ENCODE measurements at places on chromosomes 11 and 22.

GRCh38 chr11:11871991-11872401 is 30.2 kb downstream of the USP47 start:
- no peak for DNase-seq

DNA sequence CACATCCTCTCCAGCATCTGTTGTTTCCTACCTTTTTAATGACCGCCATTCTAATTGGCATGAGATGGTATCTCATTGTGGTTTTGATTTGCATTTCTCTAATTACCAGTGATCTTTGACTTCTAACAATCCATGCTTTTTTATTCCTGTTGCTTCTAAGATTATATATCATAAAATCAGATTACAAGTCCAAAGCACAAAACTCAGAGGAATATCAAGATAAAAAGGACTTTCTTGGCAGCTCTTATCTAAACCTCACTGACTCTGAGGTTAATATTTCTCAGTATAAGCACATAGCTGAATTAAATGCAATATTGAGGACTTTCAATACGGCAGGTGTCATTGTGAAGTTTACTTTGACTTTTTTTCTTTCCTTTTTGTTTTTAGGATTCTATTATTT is 11.4 kb downstream of the SLC5A12 start:
- no peak for DNase-seq

DNA sequence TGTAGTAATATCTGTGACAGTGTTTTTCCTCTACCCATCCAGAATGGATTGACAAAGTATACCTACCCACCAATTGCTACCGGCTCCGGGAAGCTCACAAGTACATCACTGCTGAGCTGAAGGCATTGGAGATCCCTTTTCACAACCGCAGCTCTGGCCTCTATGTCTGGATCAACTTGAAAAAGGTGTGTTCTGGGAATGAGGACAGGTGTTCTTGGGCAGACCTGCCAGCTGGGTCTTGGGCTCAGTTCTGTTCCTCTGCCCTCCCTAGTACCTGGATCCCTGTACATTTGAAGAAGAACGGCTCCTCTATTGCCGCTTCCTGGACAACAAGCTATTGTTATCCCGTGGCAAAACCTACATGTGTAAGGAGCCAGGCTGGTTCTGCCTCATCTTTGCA is 7.8 kb upstream of the ACCS start:
- DNase-seq, result no peak

- DNase-seq, result no peak
These were observed 81.0 kb downstream of the CCDC34 start for GRCh38 chr11:27281740-27282590.

DNA sequence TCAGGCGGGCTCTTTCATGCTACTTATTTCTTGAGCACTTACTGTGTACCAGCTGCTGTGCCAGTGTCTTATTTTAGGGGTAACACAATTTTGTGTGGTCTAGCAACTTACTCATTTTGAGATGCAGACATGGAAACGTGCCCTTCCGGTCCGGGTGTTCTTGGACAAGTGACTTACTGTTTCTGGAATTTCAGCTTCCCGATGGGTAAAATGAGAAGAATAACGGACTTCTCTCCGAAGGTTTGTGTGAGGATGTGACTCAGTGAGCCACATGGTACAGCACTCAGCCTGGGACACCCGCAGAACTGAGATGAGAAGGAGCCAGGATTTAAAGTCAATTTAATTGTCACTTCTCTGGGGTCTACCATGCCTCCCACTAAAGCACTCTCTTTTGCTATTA is 114.5 kb upstream of the SYT13 start:
- DNase-seq, result no peak

GRCh38 chr22:17218341-17218740 is 894 bp downstream of the ADA2 start:
- DNase-seq, result no peak

GRCh38 chr11:10483584-10483983 is 28.5 kb downstream of the AMPD3 start:
- no peak for DNase-seq

DNA sequence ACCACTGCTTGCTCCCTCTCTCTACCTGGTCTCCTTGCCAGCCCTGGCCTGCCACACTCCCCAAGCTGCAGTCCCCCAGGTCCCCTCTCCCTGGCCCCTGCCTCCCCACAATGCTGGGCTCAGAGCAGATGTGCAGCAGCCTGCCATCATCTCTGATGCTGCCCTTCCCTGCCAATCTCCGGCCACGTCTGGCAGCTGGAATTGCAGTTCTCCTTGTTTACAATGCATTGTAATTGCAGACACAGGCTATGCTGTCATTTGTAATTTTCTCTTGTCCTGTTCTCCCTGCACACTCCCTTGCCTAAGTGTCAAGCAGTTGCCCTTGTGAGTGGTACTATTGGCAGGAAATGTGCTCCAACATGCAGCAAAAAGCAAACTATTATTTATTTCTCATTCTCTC is 222.3 kb downstream of the NTM start:
- DNase-seq, result peak; percentile 77

DNA sequence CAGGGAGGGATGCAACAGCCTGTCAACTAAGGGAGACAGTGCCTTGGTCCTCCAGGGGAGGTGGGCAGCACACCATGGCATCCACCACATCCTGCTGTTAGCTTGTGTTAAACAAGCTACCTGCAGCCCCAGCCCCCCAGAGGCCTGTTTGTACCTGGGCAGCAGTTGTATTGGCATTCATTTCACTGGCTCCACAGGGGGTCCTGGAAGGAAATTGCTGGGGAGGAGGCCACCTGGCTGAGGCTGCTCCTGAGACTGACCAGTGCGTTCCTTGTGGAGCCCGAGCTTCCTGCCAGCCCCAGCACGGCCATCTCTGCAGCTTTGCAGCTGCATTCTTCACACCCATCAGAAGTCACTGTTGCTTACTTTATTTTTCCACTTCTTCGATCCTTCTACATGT is 479.9 kb downstream of the INSC start:
- no peak for DNase-seq

DNA sequence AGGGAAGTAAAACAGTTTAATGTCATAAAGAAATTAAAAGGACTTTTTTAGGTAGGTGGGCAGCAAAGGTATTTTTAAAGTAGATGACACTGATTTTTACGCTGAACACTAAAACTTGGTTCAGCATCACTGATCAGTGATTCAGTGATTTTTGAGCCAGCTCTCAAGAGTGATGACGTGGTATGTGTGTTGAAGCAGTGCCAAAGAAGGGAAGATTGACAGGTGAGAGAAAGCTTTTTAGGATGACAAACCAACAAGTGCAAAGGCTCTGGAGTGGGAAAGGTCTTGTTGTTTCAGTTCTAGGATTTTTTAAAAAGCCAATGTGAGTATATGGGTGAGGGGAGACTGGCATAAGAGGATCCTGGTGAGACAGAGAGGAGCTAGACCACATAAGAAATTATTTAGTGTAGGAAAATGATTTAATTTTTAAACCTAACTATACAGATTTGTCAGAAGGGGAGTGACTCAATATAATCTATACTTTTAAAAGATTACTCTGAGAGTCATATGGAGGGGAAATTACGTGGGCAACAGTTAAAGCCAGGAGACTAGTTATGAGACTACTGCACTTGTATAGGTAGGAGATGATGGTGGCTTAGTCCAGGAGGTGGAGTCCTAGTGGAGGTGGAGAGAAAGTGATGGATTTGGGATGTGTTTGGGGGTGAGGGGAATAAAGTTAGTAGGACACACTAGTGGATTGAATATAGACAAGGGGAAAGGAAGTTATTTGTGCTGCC is 17.6 kb upstream of the CALCB start:
- DNase-seq, result no peak

- no peak for DNase-seq
These were observed 3.9 kb downstream of the MALAT1 start for GRCh38 chr11:65502555-65503367.

GRCh38 chr11:69534166-69534530 is 52.7 kb downstream of the LINC01488 start:
- no peak for DNase-seq

- no peak for DNase-seq
These were observed 87.7 kb downstream of the GRAMD1B start for GRCh38 chr11:123517559-123518364.

DNA sequence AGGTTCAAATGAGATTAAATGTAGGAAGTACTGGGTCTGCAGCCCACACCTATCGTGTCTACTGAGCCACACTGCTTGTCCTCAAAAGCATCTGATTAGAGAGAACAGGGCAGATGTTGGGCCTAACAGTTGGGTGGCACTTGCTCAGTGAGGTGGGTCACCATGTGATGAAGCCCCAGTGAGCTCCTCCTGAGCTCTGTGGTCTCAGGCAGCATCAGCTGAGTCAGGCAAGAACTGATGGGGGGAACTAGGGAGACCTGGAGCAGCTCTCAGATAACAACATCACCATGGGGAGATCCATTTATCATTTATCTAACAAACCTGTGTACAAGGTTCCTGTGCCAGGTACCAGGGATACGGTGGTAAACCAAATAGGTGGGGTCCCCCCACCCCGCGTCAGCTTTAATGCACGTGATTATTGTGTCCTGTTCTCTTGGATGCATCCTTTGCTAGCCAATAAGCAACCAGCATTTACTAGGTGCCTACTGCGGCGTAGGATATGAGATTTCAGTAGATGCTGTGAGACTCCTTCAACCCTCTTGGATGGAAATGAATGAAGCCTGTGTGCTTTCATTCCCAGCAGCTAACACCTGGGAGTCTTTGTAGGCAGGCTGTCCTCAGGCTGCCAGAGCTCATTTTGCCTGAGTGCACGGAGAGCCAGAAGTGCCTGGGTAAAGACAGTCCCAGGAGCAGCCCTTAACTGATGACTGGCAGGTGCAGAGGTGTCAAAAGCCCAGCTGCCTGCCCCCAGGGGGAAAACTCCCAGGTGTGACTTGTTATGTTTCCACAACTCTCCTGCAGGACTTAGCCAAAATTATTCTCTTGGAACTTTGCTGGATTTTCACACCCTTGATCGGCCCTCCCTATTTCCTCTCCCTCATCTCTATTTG is 73.6 kb upstream of the NARS2 start:
- DNase-seq, result no peak

Data from Ammon's horn (tissue), 1 donor.